ENCODE measurements at places on chromosomes 3 and 15. TPM values are rescaled to one million over a fixed set of nuclear protein-coding genes. Genes with fewer than 3 reads are reported as not detected.

Gene PDE8A
- 23.1 TPM for total RNA-seq

Gene P3H2
- total RNA-seq = 9.5 TPM

Gene TIMP4
- total RNA-seq = 1.4 TPM

Gene PAQR5
- 0.68 TPM for total RNA-seq

Gene DPPA2
- total RNA-seq = not detected

Gene SCG5
- total RNA-seq = 2.1 TPM

Gene FBXO22
- 80.3 TPM for total RNA-seq

Gene RFC4
- total RNA-seq = 17.1 TPM
